ENCODE measurements at places on chromosomes 5 and 9.
A peak's percentile ranks its signal among the peaks of the same experiment; 100 is the strongest.

DNA sequence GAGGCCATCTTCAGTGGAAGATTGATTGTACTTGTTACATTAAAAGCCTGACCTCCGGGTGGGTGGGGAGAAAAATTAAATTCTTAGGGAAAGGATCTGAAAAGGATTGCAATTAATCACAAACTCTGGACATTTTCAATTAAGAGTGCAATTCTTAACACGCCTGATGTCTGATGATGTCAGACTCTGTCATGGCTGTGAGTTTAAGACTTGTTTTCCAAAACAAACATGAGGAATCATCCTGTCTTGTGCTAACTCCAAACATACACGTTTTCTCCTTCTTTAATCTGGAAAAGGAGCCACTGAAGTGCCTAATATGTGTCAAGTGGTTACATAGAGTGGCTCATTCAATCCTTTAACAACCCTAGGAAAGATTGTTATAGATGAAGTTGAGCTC lies 60.4 kb upstream of the SMIM23 start:
- DNase-seq, result no peak

GRCh38 chr9:70987986-70988385 lies 133.4 kb downstream of the TRPM3 start:
- DNase-seq, result no peak

DNA sequence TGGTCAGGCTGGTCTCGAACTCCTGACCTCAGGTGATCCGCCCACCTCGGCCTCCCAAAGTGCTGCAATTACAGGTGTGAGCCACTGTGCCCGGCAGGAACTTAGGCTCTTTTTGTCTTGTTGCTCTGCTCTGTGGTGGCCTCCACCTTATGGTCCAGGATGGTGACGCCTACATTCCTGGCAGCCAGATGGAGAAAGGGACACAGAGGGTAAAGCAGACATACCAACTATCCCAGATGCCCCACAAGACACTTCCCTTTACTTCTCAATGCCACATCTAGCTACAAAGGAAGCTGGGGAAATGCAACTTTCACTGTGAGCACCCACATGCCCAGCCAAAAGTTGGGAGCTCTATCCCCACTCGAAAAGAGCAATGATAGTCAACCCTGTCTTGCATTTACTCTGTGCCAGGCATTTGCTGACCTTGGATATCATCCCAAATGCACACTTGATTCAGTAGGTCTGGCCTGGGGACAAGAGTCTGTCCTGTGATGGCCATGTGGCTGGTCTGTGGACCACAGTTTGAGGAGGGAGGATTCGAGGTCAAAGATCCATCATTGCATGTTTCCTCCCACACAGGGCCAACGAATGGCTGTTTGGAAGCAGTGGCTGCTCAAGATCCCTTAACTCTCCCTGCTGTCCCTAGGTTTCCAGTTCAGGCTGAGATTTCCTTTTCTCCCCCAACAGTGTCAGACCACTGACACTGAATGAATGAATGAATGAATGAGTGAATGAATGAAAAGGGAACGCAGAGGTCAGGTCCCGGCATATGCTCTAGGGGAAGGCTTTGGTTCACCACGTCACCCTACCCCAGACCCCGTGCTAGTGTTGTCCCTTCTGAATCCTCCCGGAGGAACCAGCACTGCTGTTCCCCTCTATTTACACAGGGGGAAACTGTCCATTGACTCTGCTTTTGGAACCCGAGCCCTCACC lies 1.4 kb upstream of the ERGIC1 start:
- no peak for DNase-seq

GRCh38 chr9:87525546-87526303 lies 28.1 kb downstream of the DAPK1 start:
- no peak for DNase-seq

DNA sequence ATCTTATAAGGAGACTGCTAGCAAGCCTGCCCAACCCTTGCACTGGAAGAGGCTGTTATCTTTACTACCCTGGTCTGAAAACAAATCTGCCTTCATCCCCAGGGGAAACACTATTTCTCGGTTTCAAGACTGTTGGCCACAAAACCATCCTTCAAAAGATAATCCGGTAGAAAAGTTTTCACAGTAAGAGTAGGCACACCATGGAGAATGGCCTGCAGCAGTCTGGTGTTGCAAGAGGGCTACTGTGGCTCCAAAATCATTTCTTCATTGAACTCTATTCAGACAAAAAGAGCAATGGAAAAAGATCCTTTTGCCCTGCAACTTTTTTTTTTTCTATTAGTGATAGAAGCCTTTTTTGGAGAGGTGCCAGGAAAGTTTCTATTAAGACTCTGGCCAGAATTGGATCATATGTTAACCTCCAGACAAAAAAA lies 163.9 kb downstream of the ARHGEF28 start:
- no peak for DNase-seq

- DNase-seq, result no peak
Measured at GRCh38 chr5:9339206-9339818, 206.6 kb downstream of the SEMA5A start.

- DNase-seq, result peak; percentile 61
Measured at GRCh38 chr5:135308245-135308644, 90.8 kb downstream of the MACROH2A1 start.

DNA sequence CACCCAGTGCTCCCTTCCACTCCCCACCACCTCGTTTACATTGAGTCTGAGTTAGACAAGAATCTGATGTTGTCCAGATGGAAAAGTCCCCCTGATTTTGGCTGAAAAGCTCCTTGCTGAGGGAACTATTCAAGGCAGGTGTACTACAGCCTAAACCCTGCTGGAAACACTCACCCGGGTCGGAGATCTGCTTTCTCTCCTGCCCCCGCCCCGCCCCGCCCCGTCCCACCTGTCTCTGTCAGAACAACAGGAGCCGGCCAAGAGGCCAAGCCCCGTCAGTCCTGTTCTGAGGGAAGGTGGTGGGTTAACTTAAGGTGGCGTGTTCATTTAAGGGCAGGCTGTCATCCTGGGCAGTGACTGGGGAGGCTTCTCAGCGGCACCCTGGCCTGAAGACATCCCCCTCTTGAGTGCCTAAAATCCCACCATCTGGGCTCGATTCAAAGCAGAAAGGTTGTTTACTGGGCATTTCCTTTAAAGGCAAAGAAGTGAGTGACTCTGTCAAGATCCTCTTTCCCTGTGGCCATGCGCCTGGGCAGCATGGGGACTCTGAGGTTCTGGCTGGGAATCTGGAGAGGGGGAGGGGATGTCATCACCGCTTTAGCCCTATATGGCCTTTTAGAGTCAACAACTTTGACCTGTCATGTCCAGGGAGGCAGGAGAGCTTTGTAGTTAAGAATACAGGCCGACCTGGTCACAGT lies 71.1 kb upstream of the NEURL1B start:
- peak; percentile 81 for DNase-seq
